GM23248 (cell line): ENCODE measurements at places on chromosomes 6 and 20. TPM values are rescaled to one million over a fixed set of nuclear protein-coding genes. Genes with fewer than 3 reads are reported as not detected.

MEP1A gene
- total RNA-seq, result not detected in 2 replicates

ERMARD gene
- 15.6 and 22.3 TPM in 2 replicates for total RNA-seq

DNA sequence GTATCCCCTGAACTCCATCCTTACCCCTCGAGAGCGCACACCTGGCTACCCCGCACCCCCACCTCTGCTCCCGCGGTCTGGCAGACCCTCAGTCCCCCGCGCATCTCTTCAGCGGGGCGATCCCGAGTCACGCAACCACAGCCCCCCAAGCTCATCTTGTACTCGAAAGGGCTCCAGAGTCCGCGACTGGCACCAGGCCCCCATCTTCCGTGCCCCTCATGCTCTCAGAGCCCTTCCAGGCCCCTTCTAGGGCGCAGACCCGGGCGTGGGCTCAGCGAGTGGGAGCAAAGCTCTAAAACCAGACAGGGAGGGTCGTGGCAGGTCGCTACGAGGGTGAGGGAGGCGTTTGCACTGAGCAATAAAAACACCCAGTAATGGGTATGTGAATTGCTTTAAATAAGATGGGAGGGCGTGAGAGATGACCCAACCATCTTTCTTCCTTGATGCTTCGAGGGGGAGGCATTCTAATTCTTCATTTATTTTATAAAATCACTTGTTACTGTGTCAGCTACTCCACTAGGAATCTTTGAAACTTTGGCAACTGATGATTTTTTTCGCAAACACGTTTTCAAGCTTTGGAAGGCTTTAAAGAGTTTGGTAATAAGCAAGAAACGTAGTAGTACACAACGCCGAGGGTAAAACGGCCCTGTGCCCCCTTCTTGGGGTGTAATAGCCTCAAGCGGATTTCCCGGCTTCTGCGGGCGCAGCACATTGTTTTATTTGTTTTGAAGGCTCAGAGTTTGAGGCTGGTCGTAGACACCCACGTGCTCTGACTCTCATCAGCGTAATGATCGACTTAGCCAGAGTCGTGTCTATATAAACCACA lies 42.6 kb upstream of the SUPT3H start:
- peak; percentile 77 for DNase-seq

GRCh38 chr6:112037783-112038216 lies 16.1 kb upstream of the CCN6 start:
- peak; percentile 99 for DNase-seq

- no peak for DNase-seq
These were observed 124.4 kb downstream of the RIN2 start for GRCh38 chr20:19882446-19882845.

DNA sequence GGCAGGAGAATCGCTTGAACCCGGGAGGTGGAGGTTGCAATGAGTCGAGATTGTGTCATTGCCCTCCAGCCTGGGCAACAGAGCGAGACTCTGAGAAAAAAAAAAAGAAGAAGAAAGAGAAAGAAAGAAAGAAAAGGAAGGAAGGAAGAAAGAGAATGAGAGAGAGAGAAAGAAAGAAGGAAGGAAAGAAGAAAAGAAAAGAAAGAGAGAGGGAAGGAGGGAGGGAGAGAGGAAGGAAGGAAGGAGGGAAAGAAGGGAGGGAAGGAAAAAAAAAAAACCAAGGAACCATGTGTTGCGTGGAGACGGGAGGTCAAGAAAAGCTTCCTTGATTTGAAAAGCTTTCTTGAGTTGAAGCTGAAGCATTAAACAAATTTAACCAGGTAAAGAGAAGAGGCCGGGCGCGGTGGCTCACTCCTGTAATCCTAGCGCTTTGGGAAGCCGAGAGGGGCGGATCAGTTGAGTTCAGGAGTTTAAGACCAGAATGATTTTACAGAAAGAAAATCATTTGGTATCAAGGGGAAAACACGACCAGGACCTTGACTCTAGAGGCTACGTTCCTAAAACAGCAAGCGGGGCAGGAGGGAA lies 90.5 kb upstream of the PRSS16 start:
- DNase-seq, result peak; percentile 23

GRCh38 chr6:43953794-43954310 lies 173.4 kb downstream of the MRPL14 start:
- peak; percentile 44 for DNase-seq

GRCh38 chr6:24069526-24069925 lies 56.5 kb upstream of the NRSN1 start:
- DNase-seq, result no peak
